HuH-7 (cell line): ENCODE measurements at places on chromosomes 13 and 19.
A peak's percentile ranks its signal among the peaks of the same experiment; 100 is the strongest.

GRCh38 chr19:33459222-33460090 lies 62.1 kb downstream of the PEPD start:
- no peak for DNase-seq

- no peak for DNase-seq
Measured at GRCh38 chr19:30930941-30931706, 418.1 kb downstream of the TSHZ3 start.

DNA sequence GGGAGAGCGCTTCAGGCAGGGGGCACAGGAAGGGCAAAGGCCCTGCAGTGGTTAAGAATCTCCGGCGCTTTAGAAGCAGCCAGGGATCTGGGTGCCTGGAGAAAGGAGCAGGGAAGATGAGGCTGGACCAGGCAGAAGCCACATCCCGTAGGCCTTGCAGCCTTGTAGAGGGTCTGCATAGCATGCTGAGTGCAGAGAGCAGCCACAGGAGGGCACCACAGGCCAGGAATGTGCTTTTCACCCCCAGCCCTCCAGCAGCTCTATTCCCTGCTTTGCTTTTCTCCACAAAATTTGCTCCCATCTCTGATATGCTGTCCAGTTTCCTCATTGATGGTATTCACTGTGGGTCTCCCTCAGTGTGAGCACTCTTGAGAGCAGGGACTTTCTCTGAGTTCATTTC lies 5.7 kb downstream of the WDR62 start:
- peak; percentile 84 for DNase-seq

DNA sequence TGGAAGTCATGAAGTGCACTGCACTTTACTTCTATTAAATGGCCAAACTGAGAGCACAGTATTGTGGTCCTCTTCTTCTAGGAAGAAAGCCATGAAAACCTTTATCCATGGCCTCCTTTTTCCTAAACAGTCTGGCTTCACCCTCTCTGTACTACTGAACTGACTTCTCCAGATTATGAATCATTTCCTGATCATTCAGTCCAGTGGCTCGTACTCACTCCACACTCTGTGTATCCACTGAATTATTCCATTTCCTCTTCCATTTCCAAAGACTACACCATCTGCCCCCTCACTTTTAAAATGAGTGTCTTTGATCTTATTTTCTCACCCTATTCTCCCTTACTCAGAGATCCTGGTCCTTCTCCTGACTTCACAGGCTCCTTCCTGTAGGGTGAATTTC lies 29.7 kb upstream of the FREM2 start:
- no peak for DNase-seq

DNA sequence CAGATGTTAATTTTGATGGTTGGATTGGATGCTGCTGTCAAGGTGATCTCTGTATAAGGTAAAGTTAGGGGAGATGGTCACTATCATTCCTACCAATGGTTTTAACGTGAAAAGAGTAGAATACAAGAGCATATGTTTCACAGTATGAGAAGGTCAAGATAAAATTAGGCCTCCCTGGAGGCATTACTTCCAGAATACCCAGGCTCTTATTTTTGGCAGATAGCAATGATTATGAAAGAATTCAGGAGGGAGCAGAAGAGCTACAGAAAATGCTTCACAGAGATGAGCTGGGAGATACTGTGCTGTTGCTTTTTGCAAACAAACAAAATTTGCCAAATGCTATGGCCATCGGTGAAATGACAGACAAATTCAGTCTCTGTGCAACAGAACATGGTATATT lies 547.5 kb upstream of the SPRY2 start:
- DNase-seq: no peak

- DNase-seq: no peak
Measured at GRCh38 chr13:109760951-109761350, 25.4 kb downstream of the IRS2 start.

DNA sequence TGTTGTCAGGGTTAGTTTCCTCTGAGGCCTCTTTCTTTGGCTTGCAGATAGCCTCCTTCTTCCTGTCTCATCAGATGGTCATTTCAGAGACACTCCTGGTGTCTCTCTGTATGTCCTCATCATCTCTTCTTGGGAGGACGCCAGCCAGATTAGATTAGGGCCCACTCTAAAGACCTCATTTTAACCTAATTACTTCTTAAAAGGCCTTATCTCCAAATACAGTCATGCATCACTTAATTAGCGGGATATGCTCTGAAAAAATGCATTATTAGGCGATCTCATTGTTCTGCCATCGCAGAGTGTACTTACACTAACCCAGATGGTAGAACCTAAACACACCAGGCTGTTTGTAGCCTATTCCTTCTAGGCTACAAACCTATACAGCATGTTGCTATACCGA lies 89.0 kb downstream of the CDK8 start:
- DNase-seq: no peak

- no peak for DNase-seq
Measured at GRCh38 chr13:35378939-35379338, 97.5 kb downstream of the MAB21L1 start.

- DNase-seq: no peak
Measured at GRCh38 chr13:85529218-85529594, 270.0 kb downstream of the SLITRK6 start.

DNA sequence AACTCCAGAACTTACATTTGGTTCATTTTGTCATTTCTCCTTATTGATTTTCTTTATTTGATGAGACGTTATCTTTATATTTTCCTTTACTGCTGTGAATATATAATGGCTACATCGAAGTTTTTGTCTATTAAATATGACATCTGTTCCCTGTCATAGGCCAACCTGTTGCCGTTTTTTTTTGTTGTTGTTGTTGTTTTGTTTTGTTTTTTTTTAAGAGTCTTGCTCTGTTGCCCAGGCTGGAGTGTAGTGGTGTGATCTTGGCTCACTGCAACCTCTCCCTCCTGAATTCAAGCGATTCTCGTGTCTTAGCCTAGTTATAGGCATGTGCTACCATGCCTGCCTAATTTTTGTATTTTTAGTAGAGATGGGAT lies 29.4 kb downstream of the ZNF780B start:
- no peak for DNase-seq

- DNase-seq: no peak
Measured at GRCh38 chr19:52691737-52692136, 43.1 kb downstream of the ZNF611 start.

- no peak for DNase-seq
Measured at GRCh38 chr13:47723898-47724297, 277.2 kb downstream of the SUCLA2 start.

- DNase-seq: no peak
Measured at GRCh38 chr19:15422296-15423075, 3.7 kb upstream of the AKAP8L start.

DNA sequence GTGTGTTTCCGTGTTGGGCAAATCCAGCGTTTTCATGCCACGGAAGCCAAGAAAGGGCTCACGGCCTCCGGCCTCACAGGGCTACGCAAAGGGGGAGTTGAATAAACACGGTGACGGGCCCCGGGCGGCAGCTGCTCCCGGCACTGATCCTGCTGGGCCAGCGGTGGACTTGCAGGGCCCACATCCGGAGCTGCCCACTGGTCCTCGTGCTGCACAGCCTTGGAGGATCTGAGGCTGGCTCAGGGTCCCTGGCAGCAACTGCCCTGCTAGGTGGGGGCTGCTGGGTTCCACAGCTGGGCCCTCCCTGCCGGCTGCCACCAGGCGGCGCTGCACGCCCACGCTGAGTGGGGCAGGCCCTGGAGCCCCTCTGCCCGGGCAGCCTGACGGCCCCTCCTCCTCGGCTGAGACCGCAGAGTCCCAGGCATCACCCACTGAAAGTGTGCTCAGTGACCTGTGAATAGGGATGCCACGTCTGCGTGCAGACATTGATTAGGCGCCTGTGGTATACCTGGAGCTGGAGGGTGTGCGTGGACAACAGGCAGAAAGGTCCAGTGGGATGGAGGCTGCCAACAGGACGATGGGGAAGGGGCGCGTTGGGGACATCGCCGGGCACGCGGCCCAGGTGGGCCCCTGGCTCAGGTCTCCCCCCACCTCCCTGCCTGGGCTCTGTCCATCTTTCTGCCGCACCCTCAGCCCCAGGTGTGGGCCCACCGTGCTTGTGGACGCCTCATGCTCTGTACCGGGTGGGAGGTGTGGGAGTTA lies 5.3 kb upstream of the HCN2 start:
- peak; percentile 78 for DNase-seq

DNA sequence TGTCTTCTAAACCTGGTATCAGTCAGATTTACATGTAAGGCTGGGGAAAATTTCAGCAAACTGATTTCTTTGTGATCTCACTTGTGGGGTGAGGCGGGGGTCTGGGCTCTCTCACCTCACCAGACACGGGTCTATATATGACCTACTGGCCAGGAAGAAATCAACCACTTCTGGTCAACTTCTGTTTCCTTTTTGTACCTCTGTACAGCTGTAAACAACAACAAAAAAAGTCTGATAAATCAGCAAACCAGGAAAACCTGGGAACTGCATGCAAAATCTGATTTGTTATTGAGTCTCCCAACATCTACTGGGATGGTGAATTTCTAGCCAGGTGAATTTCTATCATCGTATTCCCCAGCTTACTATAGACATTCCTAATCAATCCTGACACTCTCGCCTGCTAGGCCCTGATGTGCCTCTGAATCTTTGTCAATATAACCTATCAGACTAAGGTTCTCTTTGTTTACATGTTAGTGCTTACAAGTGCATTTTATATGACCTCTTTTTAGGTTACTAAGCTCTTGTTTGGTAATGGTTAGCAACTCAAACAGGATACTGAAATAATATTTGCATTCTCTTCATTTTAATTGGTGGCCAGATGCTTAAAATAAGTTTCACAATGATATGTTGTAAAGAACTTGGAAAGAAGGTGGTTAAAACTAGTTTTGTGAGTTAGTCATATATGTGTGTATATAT lies 77.7 kb downstream of the LRRC63 start:
- DNase-seq: no peak

GRCh38 chr19:4533835-4534424 lies 1.1 kb downstream of the PLIN5 start:
- no peak for DNase-seq
